ENCODE measurements at places on chromosomes 7 and 10.

GRCh38 chr7:34038816-34039470, 133.6 kb downstream of the BMPER start:
- no peak for DNase-seq

DNA sequence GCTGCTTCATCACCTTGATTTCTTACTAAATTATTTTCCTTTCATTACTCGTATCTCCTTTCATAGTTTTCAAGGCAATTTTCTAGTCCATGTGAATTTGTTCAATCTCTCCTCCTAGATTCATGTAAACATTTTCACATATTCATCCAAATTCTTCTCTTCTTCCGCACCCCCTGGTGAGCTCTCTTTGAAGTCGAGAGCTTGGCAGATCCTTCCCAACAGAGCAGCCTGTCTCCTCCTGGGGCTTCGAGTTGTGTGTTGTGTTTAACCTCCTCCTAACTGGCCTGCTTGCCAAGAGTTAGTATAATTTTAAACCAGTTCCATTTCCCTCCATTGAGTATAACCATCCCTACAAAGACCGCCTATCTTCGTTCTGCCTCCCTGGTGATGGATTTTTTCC, 272.4 kb upstream of the CELF2 start:
- no peak for DNase-seq

GRCh38 chr10:63935705-63936104, 414.5 kb downstream of the REEP3 start:
- DNase-seq: no peak

DNA sequence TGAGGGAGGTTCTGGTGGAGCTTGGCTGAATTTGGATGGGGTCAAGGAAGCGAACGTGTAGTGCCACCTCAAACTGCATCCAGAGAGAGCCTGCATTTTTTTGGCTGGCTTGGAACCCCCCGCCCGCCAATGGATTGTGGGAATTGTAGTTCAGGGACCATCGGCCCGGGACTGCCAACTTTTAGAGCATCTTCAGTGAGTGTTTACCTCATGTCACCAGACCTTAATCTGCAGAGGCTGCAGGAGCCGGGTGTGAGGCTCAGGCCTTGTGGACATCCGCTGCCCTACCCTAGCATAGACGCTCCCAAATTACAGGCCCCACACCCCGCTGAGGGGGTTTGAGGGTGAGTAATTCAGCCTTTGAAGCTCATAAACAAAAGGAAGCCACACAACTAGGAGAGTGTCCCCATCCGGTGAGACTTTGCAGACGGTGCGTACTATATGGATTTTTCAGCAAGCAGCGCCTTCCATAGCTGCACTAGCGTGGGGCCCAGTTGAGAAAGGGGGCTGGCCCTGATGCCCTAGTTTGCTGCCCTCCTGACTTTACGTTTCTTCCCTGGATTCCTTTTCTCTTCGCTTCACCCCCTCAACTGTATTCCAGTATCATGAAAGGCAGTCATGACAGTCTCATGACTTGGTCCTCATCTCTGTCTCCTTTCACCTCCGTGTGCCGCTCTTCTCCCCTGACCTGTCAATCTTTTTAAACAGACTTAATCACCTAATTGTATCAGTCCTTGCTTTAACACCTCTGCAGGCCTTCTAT, 717 bp downstream of the CNPY4 start:
- no peak for DNase-seq

DNA sequence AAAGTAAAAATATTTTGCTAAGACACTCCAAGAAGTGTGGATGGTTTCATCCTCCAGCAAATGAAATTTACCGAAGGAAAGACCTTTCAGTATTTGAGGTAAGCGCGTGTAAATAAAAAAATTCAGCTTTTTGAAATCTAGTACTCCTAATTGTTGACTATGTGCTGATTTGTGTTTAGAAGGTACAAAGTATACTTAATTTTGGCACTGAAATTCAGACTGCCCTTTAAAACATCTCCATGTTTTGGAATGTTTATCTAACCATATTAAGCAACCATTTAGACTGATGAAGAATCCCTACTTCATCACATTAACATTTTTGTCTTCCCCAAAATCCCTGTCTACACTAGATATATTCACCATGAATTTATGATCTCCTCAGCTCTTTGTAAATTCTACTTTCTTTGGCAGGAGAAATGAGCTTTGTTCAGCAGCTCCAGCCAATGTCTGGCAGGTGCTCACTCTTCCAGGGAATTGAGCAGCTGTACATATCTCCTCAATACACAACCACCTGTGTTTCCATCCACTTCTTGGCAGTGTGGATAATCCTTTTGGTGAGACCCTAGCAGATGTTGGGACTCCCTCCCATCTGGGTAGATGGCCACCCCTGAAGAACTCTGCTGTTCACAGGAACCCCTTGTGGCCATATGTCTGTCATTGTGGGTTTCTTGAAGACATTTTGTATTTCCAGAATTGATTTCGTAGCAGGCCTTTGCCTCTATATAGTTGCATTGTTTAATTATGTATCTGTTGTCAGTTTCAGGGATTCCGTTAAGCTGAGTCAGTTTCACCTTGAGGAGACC, 129.4 kb upstream of the SAMD8 start:
- DNase-seq: no peak

GRCh38 chr10:73900064-73900463, 10.9 kb upstream of the PLAU start:
- DNase-seq: no peak

DNA sequence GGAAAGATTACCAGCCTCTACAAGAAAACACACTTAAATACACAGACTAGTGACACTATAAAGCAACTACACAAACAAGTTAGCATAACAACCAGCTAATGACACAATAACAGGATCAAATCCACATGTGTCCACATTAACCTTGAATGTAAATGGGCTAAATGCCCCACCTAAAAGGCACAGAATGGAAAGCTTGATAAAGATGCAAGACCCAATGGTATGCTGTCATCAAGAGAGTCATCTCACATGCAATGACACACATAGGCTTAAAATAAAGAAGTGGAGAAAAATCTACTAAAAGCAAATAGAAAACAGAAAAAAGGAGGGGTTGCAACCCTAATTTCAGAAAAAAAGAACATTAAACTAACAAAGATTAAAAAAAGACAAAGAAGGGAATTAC, 14.0 kb upstream of the GIMAP4 start:
- DNase-seq: no peak

GRCh38 chr10:51666456-51666855, 32.9 kb downstream of the CSTF2T start:
- DNase-seq: no peak
